Left lung (tissue), 14 donors: ENCODE measurements at places on chromosomes 12 and 14. TPM values are rescaled to one million over a fixed set of nuclear protein-coding genes. Genes with fewer than 3 reads are reported as not detected.
A peak's percentile ranks its signal among the peaks of the same experiment; 100 is the strongest.

The CHURC1 gene
- 58.7 TPM for total RNA-seq

The LALBA gene
- total RNA-seq, result not detected

The BDKRB1 gene
- total RNA-seq, result 0.35 TPM

The FAM186B gene
- total RNA-seq, result 0.20 TPM

The DHRS2 gene
- total RNA-seq, result 0.26 TPM

The MEG3 gene
- 47.1 TPM for total RNA-seq

The CLEC1B gene
- 0.38 TPM for total RNA-seq

The FAM181A gene
- total RNA-seq, result not detected

The RAB21 gene
- total RNA-seq, result 71.9 TPM

The DMAC2L gene
- total RNA-seq, result 15.7 TPM

The HECTD4 gene
- 41.3 TPM for total RNA-seq

The NID2 gene
- 25.0 TPM for total RNA-seq

The PDE3A gene
- total RNA-seq, result 5.1 TPM

The CCDC38 gene
- not detected for total RNA-seq

GRCh38 chr12:119802472-119802871 lies 74.6 kb downstream of the CIT start:
- peak; percentile 51 for DNase-seq

DNA sequence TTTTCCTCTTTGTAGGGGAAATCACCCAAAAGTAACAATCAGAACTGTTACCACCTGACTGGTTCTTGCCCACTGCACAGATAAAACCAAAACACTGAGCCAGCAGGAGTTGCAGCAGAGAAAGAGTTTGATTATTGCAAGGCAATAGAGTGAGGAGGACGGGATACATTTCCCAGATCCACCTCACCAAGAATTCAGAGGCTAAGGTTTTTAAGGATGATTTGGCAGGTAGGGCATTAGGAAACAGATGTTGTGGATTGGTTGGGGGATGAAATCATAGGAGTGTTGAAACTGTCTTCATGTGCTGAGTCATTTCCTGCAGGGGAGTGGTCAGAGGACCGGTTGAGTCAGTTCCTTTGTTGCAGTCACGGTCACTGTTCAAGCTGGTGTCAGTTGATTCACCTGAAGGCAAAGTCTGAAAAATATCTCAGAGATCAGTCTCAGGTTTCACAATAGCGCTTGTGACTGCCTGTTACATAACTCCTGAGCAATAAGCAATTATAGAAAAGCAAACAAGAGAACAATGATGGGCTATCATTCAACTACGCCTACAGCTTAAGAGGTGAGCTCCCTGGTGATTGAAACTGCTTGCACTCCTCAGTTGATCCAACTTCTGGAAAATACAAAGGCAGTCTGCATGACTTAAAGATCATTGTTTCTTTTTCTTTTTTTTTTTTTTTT lies 20.3 kb upstream of the AMN1 start:
- DNase-seq, result no peak

DNA sequence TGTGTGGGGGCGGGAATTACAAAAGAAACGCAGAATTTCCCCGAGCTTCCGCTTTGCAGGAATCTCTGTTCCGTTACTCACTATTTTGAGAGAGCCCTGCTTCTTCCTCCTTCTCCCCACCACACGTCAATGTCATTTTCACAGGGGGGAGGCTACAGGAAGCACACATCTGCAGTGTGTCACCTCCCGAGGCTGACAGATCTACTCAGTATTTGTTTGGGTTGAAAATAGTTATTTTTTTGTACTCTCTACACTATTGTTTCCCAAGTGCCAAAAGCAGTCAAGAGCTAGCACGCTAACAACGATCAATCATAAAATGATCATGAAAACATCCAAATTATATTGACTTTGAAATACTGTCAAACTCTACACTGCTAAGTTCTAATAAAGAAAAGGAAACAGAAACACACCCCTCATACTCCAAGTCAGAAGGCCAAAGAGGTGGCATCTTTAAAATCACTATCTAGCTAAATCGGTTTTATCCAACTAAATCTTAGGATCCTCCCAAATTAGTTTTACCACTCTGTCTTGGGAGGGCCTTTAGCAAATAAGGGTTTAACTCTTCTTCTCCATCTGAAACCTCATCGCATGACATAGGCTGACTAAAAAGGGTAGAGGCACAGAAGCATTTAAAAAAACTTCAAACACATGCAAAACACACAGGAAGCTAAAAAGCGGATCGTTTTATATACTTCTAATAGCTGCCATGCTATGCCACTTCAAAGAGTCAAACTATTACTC lies 51.8 kb downstream of the FOXN3 start:
- no peak for DNase-seq

GRCh38 chr14:86391085-86391484 lies 861.1 kb downstream of the FLRT2 start:
- no peak for DNase-seq

DNA sequence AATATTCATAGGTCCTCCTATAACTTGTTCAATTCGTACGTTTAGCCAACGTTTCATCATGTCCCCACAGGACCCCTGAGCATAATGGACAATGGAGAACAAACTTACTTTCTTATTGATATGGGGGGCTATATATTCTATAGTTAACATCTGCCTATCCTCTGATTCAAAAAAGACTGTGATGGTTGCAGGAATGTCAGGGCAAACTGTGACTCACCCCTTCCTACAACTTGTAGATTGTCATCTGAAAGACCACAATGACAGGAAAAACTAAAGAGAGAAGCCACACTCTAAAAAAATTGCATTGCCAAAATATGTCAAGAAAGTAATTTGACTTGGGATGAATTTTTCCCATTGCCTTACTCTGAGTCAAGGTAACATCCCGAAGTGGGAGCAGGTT lies 50.8 kb downstream of the CATSPERB start:
- no peak for DNase-seq

DNA sequence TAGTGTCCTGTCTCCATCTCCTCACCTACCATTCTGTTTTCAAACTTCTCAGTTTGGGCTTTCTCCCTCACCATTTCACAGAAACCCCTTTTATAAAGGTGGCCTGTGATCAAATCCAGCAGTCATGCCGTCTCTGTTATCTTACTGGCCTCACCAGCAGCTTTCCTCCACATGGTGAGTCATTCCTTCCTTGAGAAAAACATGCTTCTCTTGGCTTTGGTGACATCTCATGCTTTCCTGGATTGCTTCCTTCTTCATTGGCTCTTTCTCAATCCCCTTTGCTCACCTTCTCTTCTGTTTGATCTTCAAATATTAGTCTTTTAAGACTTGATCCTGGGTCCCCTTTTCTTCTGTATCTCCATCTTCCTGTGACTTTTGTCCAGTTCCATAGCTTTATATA lies 164.9 kb downstream of the ANO4 start:
- DNase-seq, result no peak

- peak; percentile 82 for DNase-seq
These were observed 57.5 kb downstream of the CALM1 start for GRCh38 chr14:90454041-90455000.

DNA sequence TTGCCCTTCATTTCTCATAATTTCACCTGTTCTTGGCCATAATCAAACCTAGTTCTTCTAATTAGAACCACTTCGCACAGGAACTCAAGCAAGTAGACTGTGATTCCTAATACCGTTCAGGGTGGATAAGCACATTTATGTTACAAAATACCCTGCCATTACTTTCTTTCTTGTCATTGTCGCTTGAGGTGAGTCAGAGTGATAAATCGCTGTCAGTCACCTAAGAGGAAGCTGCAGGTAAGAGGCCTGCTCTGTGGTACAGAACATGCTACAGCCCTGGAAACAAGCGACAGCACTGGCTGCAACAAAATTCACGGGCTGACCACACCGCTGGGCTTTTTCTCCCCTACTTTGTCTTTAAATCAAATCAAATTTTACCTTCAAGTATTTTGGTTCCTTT lies 218.2 kb downstream of the ANO6 start:
- DNase-seq, result no peak

- no peak for DNase-seq
These were observed 785.2 kb downstream of the GALC start for GRCh38 chr14:87207756-87208155.

DNA sequence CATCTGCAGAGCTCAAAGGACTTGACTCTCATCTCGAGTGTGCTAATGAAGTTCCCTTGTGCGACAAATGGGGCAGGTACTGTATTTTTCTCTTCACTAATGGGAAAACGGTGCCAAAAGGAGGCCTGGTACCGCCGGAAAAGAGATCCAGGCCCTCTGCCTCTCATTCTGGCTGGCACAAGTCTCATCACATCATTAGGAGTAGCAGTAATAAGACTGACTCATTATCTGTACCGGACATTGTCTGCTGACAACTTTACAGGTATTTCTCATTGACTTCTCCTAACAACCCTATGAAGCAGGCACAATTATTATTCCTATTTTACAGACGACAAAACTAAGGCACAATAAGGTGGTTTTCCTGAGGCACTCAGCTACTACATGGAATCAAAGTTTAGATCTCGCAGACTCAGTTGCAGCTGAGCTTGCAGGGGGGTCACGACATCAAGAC lies 668 bp downstream of the APPL2 start:
- peak; percentile 19 for DNase-seq

- DNase-seq, result no peak
These were observed 142.8 kb downstream of the LRFN5 start for GRCh38 chr14:41749429-41749828.

DNA sequence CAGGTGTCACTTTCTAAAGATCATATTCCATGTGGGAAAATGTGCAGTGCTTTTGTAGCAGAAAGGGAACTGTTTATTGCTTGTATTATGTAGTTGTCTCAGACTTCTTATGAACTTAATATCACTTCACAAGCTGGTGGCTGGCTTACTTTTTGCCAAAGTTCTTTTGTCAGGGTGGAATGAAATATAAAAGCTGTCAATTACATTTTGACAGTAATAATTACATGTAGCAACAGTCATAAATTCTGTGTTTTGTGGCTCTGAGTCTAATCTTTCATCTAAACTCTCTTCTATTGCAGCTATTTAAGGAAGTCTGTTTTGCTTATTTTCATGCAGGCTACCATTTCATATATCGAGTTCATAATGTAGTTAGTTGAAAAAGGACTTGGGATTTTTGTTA lies 106.6 kb downstream of the OTOGL start:
- no peak for DNase-seq

DNA sequence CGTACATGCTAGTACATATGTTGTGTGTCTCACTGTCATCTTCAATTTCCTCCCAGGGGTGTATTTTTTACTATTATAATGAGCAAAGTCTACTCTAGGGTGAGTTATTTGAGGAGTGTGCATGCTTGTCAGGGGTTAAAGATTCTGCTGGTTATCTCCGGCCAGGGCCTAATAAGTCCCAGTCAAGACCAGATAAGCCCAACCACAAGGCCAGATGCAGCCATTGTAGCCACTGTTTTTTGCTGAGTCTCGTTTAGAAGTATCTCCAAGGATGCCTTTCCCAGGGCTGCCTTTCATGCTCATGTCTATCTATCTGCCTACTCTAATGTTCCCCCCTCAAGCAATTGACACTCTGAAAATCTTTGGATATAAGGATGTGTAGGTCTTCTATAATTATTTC lies 300.5 kb downstream of the IPO8 start:
- no peak for DNase-seq

- no peak for DNase-seq
These were observed 27.8 kb downstream of the NPC2 start for GRCh38 chr14:74465335-74465734.

GRCh38 chr14:52926953-52927352 lies 23.9 kb downstream of the FERMT2 start:
- DNase-seq, result no peak

GRCh38 chr12:113088971-113089756 lies 32.6 kb downstream of the DTX1 start:
- peak; percentile 50 for DNase-seq

- no peak for DNase-seq
These were observed 128.3 kb downstream of the AACS start for GRCh38 chr12:125193376-125194152.

GRCh38 chr14:37051680-37052079 lies 120.7 kb downstream of the SLC25A21 start:
- no peak for DNase-seq

DNA sequence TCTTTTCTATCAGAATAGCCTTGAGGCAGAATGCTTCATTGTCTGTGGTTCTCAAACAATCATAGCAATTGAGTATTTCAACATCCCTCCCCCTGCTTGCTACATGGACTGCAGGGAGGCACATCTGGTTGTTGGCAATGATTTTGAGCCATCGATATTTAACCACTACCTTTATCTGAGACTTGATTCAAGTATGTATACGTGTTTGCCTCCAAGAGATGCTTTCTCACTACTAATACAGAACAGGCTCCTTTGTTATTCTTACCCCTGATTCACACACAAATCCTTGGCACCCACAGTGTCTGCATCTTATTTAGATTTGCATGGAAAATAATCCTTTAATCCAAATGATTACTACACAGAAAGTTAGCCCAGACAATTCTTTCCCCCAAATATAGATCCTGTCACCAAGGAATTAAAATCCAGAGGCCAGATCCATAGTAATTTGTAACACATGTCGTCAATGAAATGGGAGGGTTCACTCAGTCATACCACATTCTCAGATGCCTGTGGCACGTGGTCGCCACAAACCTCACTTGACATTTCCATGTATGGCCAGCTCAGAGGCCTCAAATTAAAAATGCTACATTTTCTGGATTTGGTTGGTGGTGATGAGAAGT lies 199.3 kb downstream of the ITPR2 start:
- no peak for DNase-seq

DNA sequence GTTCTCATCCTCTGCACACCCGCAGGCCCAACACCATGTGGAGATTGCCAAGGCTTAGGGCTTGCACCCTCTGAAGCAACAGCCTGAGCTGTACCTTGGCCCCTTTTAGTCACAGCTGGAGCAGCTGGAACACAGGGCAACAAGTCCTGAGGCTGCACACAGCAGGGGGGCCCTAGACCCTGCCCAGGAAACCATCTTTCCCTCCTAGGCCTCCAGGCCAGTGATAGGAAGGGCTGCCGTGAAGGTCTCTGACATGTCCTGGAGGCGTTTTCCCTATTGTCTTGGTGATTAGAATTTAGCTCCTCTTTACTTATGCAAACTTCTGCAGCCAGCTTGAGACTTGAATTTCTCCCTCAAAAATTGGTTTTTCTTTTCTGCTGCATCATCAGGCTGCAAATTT lies 373.5 kb upstream of the CLEC14A start:
- DNase-seq, result no peak

DNA sequence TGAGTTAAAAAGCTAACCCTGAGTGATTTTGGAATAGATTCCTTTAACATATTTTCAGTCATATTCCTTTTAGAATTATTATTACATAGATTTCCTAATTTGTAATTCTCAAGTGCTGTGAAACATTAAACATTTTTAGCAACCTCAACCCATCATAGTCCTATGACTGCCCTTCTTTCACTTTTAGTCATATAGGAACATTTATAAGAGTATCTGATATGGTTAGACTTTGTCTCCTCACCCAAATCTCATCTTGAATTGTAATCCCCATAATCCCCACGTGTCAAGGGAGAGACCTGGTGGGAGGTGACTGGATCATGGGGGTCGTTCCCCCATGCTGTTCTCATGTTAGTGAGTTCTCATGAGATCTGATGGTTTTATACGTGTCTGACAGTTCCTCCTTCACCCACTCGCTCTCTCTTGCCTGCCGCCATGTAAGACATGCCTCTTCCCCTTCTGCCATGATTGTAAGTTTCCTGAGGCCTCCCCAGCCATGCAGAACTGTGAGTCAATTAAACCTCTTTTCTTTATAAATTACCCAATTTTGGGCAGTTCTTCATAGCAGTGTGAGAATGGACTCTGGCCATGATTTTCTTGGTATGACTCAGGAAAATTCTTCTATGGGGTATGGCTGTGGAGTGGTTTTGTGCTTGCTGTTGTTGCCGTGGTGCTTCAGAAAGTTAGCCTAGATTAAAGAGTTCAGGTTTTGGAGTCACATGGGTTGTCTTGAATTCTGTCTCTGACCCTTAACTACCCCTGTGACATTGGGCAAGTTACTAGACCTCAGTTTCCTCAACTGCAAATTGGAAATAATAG lies 83.9 kb downstream of the FUT8 start:
- no peak for DNase-seq

- DNase-seq, result no peak
These were observed 39.4 kb downstream of the MAP1LC3B2 start for GRCh38 chr12:116598311-116599284.
